ENCODE measurements at places on chromosomes 3 and 15.

DNA sequence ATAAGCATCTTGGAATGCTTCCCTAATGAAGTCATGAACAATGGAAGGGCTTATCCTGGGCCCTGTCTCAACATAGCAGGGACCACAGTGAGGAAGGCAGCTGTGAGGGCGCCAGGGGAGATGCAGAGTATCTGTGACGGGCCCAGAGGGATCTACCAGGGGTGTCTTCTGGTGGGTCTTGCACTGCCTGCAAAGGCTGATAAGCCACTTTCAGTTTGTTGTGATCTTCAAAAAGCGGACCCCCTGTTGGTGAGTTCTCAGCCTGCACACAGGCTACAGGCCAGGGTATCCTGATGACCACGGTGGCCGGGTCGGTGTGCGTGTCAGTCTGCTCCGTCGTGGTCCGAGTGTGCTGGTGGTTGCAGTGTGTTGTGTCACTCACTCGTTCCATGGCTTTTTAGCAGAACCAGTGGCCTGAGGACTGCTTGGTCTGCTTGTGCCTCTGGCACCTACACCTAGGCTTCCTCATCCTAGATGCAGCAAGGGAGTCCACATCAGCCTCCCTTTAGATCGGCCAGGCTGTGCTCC lies 46.8 kb downstream of the CHDH start:
- DNase-seq: no peak

DNA sequence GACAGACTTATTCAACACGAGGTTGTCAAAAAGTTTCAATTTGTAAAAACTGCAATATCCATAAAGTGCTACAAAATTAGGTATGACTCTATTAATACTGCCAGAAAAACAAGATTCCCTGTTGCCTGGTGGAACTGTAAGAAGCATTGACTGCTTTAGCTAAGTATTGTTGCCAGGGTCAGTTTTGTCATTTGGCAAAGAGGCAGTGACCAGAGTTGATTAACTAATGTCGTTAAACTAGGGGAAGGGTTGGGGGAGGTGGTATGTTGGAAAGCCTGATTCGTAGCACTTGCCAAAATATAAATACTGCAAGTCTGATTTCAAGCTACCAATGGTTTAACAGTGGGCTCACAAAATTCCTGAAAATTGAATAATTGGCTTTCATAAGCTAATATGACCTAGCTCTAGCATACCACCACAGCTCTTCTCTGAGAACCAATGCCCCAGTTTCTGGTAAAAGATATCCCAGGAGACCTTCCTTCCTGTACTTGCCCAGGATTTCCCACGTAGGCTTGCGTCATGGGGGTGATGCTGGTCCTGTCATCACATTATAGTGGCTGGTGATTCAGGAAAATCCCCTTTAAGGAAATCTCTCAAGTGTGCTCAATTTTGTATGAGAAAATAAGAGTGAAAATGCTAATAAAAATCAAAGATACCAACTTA lies 266.4 kb upstream of the TBC1D5 start:
- DNase-seq: no peak

GRCh38 chr3:122466701-122467240 lies 48.0 kb downstream of the KPNA1 start:
- DNase-seq: no peak

DNA sequence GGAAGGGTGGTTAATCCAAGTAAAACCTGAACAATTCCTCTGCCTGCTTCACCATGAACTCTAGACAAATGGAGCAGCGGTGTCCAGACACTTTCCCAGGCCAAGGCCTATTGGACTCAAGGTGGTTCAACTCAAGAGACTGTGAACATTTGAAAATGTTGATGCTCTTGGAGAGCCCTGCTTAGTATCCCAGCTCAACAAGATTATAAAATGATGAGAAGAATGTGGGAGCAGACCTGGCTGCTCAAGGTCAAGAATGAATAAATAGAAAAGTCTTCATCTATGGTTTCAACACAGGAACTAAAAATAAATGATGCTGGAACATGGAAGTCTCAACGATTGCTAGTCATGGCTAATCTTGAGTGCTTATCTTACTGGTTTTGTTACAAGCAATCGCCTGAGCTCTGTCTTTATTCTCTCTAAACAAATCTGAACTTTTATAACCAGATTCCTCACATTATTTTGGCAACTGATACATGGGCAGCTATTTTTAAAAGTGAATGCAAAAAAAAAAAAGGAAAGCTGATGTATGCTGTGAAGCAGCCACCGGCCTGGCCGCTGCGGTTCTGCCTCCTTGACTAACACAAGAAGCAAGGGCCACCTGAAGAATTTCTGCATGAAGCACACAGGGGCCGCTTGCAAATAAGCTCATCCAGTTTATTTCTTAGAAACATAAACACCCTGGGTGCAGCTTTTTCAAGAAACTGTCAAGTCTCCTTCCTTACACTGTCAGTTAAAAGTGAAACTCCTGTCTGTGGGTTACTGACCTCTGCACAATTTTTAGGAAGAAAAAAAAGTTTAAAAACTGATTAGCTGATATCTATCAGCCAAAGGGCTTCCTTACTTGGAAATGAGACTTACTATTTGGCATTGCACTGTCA lies 120.1 kb upstream of the ARHGEF3 start:
- no peak for DNase-seq

DNA sequence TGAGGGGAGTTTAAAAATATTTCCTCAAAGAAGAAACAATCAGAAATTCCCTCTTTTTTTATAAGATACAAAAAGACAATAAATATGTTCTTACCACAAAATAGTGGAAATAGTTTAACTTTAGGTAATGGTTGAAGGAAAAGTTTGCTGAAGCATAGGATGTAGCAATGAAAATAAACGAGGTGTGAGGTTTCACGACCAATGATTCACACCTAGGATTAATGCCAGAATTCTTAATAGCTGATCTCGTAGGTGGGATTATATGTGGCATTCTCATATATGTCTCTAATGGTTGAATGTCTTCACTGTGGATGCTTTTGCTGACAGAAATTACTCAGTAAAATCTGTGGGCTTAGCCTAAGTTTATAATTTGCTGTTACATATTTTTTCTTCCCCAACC lies 467.7 kb downstream of the FGF12 start:
- DNase-seq: no peak

DNA sequence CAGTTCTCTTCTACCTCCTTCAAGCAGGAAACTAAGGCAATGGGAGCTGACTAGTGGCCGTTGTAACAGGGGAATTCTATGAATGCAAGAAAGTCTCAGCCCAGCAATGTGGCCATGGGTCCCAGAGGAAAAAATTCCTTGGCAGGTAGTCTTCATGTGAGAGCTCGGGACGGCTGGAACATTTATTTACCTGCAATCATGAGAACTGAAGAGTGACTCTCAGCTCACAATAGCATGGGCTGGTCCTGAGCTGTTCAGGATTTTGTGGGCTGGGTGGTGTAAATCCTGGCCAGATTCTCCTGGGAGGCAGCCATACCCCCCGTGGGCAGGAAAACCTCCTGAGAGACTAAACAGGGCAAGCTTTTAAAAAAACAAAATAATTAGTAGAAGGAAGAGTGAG lies 330.3 kb upstream of the CTNNB1 start:
- no peak for DNase-seq

DNA sequence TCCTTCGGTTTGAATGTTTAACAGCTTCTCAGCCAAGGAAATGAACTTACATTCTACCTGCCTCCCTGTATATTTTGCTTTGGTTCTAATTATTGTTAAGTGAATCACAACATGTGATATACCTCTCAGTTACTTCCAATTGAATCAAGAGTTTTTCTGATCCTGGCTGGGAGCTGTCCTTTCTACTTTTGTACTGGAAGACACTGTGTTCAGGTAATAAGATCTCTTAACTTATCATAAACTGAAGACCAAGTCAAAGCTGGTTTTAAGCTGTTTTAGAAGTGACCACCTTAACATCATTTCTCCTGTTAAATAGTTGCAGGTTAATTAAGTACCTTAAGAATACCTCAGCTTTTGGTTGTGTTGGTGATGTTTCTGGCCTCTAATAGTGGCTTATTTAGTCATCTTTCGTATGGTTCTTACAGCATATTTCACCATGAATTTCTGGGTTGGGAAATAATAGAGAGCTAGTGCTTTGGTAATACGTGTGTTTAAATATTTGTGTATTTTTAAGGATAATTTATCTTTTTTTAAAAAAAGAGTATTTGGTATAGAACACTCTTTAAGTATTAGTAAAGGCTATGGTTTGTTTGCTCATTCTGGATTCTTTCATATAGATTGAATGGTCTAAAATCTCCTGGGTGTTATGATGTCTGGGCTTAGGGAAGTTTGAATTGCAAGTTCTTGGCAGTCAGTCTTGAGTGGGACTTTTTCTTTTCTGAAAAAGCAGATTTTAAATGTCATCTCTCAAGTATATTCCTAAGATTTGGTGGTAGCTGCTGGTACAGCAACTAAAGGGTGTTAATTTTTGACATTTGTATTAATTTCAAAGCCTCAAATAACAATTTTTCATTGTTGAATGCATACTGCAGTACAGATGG lies 1.6 kb downstream of the RAB8B start:
- DNase-seq: no peak

- no peak for DNase-seq
These were observed 42.8 kb upstream of the RPL35A start for GRCh38 chr3:197907196-197907595.

DNA sequence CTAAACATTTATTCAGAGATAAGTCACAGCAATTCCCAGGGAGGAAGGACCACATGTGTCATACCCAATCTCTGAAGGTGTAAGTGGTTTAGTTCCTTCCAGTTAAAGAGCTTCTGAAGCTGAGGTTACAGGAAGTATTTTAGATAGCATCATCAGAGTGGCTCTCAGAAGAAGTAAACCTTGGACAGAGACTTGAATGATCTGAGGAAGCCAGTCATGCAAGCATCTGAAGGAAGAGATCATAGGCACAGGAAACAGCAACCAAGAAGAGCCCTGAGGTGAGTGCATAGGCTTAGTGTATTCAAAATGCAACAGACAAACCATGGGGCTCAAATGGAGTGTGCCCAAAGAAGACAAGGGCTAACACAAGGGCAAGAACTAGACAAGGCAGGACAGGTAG lies 210.3 kb downstream of the ULK4 start:
- no peak for DNase-seq

GRCh38 chr3:29494305-29495036 lies 213.6 kb downstream of the RBMS3 start:
- DNase-seq: no peak

- no peak for DNase-seq
These were observed 12.8 kb downstream of the ELL3 start for GRCh38 chr15:43763819-43764446.

GRCh38 chr15:85667491-85668424 lies 127.0 kb downstream of the KLHL25 start:
- no peak for DNase-seq

- DNase-seq: no peak
These were observed 134.2 kb upstream of the SATB1 start for GRCh38 chr3:18559331-18559842.

DNA sequence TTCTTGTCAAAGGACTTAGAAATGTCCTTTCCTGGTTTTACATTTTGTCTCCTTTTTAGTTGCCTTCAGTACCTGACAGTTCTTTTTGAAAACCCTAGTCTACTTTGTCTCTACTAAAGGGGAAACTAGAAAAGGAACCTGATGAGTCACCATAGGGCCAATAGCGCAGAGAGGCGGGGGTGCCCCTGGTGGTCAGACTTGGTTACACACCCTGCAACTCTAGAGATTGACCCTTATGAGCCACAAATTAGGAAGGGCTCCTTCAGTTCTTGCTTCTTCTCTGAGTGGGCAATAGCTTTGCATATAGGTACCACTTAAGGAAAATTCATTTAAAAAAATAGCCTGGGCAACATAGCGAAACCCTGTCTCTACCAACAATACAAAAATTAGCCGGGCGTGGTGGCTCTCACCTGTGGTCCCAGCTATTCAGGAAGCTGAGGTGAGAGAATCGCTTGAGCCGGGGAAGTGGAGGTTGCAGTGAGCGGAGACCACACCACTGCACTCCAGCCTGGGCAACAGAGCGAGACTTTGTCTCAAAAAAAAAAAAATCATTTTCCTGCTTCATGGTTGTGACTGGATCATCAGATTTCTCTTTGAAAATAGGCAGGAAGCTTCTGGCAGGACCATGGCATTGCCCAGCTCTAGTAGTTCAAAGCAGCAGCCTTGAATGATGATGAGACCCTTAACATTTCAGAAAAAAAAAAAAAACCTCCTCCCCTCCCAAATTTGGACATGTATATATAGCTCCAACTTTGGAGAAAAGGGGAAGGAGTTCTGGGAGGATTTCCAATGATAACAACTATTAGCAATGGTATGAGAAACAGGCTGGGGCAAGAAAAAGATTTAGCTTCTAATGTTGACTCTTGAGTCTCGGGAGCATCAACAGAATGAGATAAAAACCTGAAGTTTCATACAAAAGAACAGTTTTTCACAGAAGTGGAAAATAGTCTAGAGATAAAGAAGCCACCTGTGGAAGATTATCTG lies 45.2 kb upstream of the RASA2 start:
- no peak for DNase-seq

DNA sequence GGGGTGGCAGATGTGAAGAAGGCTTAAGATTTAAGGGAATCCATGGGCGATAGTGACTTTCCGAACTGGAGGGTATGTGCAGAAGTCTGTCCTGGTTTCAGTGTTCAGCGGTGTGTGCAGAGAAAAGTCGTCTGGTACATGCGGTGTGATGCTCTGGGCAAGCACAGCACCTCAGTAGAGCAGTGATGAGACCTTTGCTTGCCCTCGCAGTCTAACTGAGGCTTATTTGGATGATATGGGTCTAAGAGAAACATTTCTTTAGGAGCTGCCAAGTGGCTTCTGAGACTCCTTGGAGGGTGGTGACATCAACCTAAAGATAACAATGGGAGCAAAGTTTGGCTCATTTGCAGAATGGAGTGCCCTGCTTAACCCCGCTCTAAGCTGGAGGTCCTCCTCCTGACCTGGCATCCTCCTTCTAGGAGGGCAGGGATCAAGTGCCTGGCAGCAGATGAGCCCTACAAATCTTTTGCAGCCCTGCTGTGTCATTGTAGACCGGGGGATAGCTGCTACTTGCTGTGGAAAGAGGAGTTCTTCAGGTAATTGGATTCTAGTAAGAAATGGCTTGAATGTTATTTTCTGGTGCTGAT lies 228.1 kb upstream of the AZI2 start:
- DNase-seq: no peak

- DNase-seq: no peak
These were observed 42.3 kb downstream of the EFHB start for GRCh38 chr3:19891740-19892139.

DNA sequence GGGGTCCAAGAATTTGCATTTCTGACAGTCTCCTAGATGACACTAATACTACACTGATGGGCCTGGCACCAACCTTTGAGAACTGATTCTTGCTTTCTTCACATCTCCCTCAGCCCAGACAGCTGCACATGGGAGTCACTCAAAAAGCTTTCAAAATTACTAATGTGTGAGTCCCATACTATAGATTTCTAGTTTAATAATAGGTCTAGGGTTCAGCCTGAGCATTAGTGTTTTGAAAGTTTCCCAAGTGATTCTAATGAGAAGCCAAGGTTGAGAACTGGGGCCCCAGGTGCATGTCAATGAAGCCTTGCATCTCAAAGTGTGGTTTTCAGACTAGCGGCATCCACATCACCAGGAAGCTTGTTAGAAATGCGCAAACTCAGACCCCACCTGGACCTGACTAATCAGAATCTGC lies 159.9 kb upstream of the CMC1 start:
- DNase-seq: no peak

DNA sequence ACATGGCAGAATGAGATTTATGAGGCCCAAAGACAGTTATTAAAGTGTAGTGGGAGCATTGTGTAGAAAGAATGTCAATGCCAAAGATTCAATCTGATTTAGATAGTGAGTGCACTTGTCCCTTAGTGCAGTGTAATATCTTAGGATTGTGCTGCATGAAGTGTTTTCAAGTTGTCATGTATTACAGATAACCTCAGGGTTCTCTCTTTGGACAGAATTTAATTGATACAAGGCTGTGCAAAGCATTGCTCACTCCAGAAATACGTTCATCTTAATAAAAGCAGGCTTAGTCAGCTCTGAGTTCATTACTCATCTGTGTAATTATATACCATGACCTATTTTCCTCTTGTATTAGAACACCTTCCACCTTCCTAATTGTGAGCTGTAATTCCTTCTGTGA lies 16.0 kb upstream of the GPR171 start:
- no peak for DNase-seq
